ENCODE measurements at places on chromosomes 16 and 17. TPM values are rescaled to one million over a fixed set of nuclear protein-coding genes. Genes with fewer than 3 reads are reported as not detected.

DNA sequence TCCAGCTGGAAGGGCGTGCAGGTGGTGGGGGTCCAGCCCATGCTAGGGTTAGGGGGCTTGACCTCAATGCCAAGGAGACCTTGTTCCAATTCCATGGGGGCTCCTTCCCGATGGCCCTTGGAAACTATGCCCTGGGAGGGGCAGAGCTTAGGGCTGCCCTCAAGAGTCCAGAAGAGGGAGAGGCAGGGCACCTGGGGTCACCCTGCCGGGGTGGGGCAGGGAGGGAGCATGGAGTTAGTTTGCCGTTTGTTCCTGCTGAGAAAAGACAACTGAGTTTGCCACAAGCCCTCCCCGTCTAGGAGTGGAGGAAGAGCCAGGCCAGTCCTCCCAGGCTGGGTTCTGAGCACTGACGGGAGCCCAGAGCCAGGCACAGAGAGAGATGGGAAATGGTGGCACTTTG is 21.4 kb downstream of the MMP15 start:
- DNase-seq: no peak

DNA sequence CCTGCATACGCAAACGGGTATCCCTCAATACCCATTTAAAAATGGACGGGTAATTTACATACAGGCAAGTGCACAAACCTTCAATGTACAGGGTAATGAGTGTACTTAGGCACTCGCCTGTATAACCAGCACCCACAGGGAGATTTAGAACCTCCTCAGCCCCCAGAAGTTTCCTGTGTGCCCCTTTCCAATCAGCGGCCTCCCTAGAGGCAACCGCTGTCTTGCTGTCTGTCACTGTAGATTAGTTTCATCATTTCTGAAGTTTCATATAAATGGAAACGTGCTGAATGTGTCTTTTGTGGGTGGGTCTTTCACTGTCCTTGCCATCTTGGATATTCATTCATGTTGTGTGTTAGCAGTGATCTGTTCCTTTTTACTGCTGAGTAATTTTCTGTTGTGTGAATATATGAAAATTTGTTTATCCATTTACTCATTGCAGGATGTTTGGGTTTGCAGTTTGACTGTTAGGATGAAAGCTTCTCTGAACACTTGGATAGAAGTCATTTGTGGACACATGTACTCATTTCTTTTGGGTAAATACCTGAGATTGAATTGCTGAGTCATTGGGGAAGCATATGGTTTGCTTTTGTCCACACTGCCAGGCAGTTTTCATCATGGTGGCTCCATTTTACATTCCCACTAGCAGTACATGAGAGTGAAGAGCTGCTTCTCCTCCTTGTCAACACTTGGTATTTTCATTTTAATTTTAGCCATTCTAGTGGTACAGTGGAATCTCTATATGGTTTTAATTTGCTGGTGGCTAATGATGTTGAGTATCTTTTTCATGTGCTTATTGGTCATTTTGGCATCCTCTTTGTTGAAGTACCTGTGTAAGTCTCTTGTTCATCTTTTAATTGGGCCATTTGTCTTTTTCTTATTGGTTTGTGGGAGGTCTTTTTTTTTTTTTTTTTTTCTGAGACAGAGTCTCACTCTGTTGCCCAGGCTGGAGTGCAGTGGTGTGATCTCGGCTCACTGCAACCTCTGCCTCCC is 2.1 kb upstream of the ADCY7 start:
- DNase-seq: no peak

The WNT9B gene
- total RNA-seq: not detected

The CDH1 gene
- total RNA-seq: 1.5 TPM

- DNase-seq: no peak
These were observed 125.3 kb downstream of the SALL1 start for GRCh38 chr16:51025588-51026290.

DNA sequence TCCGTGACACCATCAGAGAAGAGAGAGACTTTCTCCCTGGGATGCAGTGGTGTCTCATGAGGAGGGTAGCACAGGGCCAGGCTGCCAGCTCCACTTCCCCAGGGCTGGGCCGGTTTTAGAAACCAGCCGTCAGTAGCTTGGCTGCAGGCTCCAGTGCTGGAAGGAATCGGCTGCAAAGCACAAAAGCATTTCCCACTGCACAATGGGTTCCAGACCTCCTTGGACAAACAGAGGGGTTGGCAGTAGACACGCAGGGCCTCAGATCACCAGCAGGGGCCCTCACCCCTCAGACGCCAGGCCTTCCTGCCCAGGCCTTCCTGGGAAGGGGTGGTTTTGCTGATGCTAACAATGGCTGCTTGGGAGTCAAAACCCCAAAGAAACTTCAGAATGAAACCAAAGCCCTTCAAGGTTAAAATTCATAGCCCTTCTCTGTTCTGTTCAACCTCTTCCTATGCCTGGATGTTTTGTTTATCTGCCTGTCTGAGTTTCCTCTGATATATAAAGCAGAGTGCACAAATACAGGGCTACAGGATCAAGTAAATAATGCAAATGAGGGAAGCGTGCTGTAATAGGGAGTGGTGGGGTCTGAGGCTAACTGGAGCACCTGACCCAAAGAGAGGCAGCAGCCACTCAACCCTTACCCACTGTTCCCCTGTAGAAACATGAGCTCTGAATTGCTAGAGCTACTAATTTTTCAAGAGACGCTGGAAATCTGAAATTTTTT is 26.2 kb downstream of the TEKT5 start:
- peak; percentile 9 for DNase-seq

The TNFSF13 gene
- 4.1 TPM for total RNA-seq

The USP31 gene
- total RNA-seq: 6.3 TPM

The ABCA9 gene
- total RNA-seq: not detected

GRCh38 chr17:77363821-77364361 is 223.1 kb downstream of the SEC14L1 start:
- no peak for DNase-seq

The DRC3 gene
- 1.1 TPM for total RNA-seq

The TBC1D3B gene
- 3.7 TPM for total RNA-seq

DNA sequence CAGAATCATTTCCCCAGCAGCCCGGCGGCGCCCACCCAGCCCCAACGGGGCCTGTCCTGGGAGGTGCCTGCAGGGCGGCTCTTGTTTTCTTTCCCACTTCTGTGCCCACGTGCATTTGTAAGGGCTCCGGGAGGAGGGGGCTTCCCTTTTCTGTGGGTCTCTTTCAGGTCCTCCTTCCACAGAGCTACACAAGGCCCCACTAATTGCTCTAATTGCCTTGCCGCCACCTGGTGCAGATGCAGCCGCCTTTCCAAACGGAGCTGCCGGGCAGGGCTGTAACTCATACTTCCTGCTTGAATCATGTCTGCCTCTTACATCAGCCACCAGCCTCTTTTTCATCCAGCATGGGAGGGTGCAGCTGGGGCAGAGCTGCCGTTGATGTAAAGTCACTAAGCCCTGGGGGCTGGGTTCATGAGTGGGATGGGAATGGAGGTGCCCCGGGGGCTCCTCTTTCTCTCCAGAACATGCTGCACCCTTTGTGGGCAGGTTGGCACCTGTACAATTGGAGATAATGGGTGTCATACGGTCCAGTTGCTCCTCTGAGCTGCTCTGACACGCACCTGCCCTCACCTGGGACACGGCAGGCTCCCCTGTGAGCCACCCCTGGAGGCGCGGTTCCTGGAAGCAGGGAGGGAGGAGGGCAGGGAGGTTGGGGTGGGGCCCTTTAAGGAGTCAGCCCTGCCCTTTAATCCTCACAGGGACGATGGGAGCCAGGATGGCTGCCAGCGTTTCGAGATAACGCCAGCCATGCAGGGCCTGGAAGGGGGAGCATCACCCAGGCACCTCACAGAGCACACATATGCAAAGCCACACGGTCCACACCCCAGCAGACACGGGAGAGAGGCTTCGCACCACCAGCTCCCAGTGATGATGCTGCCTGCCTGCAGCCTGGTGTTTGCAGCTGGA is 41.1 kb upstream of the KLHDC4 start:
- DNase-seq: peak; percentile 84

Measured in A172 (cell line).